ENCODE measurements at places on chromosomes 6 and 20. TPM values are rescaled to one million over a fixed set of nuclear protein-coding genes. Genes with fewer than 3 reads are reported as not detected.

RPS6KA2 gene
- total RNA-seq = 56.4 TPM

EEF1A2 gene
- 20.6 TPM for total RNA-seq

SLC9A8 gene
- 11.8 TPM for total RNA-seq

GRCh38 chr6:16743664-16744210 lies 17.5 kb downstream of the ATXN1 start:
- no peak for DNase-seq

DNA sequence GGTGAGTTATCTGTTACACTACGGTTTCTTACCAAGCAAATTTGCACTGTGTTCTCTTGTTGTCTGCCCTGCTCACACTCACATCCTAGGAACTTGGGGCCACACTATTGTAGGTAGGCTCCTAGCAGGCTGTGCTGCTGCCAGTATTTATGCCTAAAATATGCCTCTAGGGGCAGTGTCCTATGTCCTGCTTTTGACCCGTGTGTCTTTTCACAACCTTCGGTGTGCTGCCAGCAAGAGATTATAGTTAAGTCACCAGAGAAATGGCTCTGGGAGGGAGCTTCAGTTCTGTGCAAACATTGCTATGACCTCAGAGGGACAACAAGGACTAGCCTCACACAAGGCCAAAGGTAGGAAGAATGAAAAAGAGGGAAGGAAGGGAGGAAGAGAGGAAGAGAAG lies 8.9 kb upstream of the TAAR5 start:
- no peak for DNase-seq

DNA sequence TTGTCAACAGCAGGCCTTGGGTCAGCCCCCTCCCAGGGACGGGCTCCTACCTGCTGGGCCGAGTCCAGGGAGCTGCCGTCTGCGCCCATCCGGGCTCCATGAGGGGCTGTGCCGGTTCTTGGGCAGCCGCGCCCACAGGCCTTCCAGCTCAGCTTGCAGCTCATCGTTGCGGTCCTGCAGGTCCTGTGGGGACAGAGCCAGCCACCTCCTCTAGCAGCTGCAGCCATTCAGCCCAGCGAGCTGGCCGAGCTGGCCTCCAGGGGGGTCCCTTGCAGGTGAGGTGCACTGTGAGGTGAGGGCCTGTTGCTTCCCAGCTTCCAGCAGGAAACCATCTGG lies 74.4 kb downstream of the GINS1 start:
- DNase-seq = no peak

GRCh38 chr6:22682979-22683378 lies 113.6 kb downstream of the HDGFL1 start:
- no peak for DNase-seq

FAM217A gene
- not detected for total RNA-seq

- DNase-seq = no peak
These were observed 267.0 kb downstream of the SLC35F1 start for GRCh38 chr6:118174071-118174470.

- no peak for DNase-seq
These were observed 88.2 kb downstream of the SAMD3 start for GRCh38 chr6:130134582-130134981.

ARMH2 gene
- not detected for total RNA-seq

KCNK17 gene
- total RNA-seq = 0.33 TPM

DNA sequence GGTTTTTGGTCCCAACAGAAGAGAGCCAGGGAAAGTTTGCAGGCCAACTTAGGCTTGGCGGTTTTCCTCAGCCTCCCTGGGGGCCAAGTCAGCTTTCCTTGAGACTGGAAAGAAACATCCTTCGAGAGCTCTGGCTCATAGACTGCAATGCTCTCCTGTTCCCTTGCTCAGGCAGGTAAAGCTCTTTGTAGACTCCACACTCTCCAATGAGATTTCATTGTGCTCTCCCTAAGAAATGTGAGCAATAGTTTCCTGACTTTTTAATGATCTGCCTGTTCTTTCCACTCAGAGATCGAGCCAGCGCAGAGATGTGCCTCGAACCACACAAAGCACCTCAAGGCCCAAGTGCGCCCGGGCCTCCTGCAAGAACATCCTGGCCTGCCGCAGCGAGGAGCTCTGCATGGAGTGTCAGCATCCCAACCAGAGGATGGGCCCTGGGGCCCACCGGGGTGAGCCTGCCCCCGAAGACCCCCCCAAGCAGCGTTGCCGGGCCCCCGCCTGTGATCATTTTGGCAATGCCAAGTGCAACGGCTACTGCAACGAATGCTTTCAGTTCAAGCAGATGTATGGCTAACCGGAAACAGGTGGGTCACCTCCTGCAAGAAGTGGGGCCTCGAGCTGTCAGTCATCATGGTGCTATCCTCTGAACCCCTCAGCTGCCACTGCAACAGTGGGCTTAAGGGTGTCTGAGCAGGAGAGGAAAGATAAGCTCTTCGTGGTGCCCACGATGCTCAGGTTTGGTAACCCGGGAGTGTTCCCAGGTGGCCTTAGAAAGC lies 13.9 kb downstream of the TNFAIP3 start:
- no peak for DNase-seq

GRCh38 chr6:146578054-146578453 lies 20.7 kb upstream of the ADGB start:
- no peak for DNase-seq

- DNase-seq = no peak
These were observed 210.7 kb upstream of the CNR1 start for GRCh38 chr6:88376768-88377387.

DNA sequence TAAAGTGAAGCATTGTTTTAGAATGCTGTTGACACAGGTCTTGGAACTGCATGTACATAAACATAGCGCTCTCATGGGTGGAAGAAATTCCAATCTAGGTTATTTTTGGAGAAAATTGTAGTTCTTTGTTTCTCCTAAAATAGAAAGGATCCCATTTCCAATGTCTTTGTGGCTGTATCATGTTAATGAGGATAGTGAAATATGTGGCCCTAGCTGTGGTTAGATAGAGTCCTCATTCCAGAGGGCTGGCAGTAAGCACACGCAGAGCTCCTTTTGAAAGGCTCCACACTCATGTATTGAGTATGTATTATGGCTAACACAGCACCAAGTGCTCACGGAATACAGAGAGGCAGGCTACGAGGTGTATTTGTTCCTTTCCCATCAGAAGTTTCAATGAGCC lies 60.9 kb downstream of the SNRNP48 start:
- no peak for DNase-seq

DNA sequence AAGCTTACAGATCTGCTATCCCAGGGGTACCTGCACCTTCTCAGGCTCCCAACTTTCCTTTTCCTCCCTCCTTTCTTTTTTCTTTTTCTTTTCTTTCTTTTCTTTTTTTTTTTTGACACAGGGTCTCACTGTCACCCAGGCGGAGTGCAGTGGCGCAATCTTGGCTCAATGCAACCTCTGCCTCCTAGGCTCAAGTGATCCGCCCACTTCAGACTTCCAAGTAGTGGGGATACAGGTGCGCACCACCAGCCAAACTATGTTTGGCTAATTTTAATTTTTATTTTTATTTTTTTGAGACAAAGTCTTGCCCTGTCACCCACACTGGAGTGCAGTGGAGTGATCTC lies 36.0 kb downstream of the PIM1 start:
- DNase-seq = no peak

B3GAT2 gene
- not detected for total RNA-seq

GLP1R gene
- 0.33 TPM for total RNA-seq

DNA sequence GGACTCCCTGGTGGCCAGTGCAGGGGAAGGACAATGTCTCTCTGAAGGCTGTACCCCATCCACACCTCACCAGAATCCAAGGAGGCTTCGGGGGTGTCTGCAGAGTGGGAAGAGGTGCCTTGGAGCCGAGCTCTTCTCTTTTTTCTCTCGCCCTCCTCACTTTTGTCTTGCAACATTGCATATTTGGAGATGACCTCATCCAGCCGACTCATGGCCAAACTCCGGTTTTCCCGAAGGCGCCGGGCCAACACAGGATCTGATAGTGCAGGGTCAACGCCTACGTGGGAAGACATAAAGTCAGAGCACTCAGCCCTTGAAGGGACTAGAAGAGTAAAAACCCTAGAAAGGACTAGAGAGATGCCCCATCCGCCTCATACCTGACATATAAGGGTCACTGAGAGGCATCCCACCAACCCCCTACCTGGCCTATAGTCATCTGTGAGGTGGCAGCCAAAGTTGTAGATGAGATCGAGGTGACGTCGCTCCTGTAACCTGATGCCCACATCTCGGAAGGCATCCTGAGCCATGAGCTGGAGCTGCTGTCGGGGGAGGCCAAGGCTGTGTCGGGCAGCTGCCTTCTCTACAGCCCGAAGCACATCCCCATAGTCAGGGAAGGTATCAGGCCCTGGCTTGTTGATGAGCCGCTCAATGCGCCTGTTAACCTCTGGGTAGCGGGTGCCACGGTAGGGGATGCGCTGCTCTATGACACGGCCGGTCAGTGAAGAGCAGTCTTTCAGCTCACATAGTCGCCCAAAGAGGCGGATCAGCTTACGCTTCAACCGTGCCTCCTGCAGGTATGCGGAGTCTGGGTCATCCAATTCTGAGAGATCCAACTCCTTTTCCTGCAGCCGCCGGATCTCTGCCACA lies 3.0 kb upstream of the ZBTB22 start:
- DNase-seq = peak; percentile 66

LCA5 gene
- total RNA-seq = 8.2 TPM

SIRPA gene
- 42.3 TPM for total RNA-seq

BPI gene
- total RNA-seq = not detected

DNA sequence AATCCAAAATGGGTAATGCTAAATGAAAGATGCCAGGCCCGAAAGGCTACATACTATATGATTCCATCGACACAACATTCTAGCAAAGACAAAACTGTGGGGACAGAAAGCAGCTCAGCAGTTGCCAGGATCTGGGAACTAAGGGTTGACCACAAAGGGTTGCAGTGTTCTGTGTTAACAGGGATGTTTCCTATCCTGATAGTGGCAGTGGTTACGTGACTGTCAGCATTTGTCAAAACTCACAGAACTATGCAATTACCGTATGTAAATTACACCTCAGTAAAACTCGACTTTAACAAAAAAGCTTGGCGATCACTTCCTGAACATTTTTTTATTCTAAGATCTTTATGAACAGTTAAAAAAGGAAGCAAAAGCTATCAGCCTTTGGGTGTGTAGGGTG lies 83.9 kb downstream of the BANF2 start:
- DNase-seq = no peak

DNA sequence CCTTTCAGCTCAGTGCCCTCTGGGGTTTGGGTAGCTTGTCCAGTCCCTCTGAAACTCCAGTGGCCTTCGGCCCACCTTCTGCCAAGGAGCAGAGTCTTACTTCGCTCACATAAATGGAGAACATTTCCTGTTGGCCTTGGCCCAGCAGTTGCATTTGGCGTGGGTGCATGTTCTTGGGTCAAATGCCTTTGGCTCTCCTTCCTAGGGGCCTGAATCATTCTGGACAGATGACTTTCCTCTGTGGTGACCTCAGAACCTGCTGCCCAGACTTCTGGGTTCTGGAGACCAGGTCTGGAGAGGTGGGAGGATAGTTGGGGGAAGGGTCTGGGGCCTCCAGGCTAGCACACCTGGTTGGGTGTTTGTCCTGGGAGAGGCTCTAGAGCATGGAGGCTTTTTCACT lies 29.3 kb downstream of the BCAS4 start:
- peak; percentile 79 for DNase-seq

- DNase-seq = no peak
These were observed 6.9 kb upstream of the KIF16B start for GRCh38 chr20:16580147-16580546.

GRCh38 chr20:25020345-25020744 lies 27.8 kb upstream of the APMAP start:
- DNase-seq = no peak

GRCh38 chr6:15389084-15389764 lies 143.4 kb downstream of the JARID2 start:
- DNase-seq = no peak

DNA sequence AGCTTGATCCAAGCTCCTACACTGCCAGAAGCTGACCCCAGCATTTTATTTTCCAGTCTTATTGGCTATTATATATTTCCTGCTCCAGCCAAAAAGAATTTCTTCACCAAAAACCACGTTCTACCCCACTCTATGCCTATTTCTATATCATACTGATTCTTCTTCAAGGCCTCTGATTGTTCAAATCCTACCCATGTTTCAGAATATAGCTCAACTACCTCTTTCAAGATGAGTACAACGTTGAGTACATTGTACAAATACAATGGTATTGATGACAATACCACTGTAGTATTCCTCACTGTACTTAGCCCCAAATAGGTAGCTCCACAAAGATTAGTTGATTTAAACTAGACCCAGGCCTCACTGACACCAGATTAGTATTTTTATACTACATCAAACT lies 31.0 kb downstream of the ASCC3 start:
- DNase-seq = no peak
